ENCODE measurements at places on chromosomes 6 and 20.
A peak's percentile ranks its signal among the peaks of the same experiment; 100 is the strongest.

GRCh38 chr6:5878792-5879191 lies 127.9 kb downstream of the NRN1 start:
- DNase-seq: no peak

GRCh38 chr20:16145919-16146318 lies 427.3 kb downstream of the KIF16B start:
- no peak for DNase-seq

- DNase-seq: no peak
Measured at GRCh38 chr6:43673444-43674084, 14.0 kb downstream of the MRPS18A start.

DNA sequence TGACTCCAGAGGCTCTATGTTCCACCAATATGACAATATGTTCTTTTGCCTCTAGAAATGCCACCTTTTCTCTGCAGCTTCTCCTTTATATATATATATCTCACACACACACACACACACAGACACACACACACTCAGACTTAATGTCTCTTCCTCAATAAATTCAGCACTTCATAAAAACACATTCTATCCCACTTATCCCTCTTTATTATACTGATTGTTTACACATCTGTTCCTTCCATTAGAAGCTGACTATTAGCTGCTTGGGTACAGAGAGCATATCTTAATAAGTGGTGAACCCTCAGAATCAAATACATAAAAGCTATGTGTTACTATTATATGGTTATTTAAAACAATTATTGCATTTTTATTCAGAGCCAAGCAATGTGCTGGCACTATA lies 23.3 kb downstream of the NRSN1 start:
- DNase-seq: peak; percentile 70

DNA sequence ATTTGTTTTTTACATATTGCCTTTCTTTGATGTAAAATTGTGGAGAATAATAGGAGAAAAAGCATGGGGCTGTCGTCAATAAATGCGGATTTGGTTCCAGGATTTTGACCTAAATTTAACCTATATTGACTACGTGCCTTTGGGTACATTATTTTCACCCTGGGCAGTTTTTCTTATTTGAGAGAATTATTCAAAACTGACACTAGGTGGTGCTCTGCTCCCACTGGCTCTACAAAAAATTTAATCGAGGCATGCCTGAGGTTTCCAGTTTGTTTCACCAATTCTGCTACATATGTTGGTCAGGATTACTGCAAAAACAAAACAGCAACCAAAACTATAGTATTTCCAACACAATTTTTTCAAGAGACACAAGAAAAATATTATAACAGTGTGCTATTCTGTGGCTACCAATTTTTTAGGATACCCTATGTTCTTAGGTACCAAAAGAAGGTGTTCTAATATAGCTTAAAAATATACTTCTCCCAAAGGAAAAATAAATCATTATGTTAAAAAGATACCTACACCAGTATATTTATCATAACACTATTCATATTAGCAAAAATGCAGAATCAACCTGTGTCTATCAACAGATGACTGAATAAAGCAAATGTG lies 48.6 kb upstream of the FABP7 start:
- DNase-seq: peak; percentile 68

Measured in NCI-H1105 treated with DMSO at 0.1 percent for 48 hours (cell line).